Fibroblast of the aortic adventitia (primary cell): ENCODE measurements at places on chromosomes 5 and 9.

DNA sequence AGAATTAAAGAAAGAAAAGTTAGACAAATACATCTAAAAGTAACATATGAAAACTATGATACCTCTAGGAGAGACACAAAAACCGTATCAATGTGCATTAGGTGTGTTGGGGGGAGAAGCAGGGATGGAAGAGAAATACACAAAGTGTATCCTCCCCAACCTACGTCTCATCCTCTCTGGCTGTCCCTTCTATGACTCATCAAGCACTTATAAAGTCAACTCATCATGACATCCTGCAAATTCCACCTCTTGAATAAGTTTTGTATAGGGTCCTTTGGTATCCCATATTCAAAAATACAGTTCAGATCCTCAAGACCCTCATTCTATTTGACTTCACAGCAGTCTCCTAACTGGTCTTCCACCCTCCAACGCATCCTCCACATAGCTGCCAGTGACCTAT lies 917.6 kb upstream of the DMAC1 start:
- no peak for DNase-seq

GRCh38 chr5:16528382-16529110 lies 62.9 kb upstream of the ZNF622 start:
- no peak for DNase-seq

DNA sequence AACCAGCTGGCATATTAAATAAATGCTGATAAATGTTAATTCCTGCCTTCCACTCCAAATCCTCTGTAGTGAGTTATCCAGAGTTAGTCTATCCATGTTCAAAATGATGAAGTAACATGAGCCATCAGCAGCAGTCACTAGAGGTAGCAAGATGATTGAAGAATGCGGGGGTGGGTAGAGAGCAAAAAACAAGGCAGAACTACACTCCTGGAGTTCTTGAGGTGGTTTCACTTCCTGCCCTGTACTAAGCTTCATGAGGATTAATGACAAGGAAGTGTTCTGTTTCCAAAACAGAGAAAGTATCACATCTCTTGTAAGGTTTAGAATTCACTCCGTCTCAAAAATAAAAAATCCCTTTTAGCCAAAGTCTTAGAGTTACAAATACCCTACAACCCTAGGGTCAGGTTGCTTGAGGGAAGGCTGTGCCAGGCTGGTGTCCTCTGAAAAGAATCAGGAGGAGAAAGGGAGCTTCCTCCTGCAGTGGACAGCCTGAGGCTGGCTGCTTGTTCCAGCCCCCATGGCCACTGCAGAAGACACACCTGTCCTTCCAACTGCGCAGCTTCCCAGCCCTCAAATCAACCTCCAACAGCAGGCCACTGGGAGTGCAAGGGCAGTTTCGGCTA lies 180.2 kb downstream of the DENND1A start:
- no peak for DNase-seq

- peak; percentile 63 for DNase-seq
These were observed 8.9 kb downstream of the AGXT2 start for GRCh38 chr5:35038891-35039290.

DNA sequence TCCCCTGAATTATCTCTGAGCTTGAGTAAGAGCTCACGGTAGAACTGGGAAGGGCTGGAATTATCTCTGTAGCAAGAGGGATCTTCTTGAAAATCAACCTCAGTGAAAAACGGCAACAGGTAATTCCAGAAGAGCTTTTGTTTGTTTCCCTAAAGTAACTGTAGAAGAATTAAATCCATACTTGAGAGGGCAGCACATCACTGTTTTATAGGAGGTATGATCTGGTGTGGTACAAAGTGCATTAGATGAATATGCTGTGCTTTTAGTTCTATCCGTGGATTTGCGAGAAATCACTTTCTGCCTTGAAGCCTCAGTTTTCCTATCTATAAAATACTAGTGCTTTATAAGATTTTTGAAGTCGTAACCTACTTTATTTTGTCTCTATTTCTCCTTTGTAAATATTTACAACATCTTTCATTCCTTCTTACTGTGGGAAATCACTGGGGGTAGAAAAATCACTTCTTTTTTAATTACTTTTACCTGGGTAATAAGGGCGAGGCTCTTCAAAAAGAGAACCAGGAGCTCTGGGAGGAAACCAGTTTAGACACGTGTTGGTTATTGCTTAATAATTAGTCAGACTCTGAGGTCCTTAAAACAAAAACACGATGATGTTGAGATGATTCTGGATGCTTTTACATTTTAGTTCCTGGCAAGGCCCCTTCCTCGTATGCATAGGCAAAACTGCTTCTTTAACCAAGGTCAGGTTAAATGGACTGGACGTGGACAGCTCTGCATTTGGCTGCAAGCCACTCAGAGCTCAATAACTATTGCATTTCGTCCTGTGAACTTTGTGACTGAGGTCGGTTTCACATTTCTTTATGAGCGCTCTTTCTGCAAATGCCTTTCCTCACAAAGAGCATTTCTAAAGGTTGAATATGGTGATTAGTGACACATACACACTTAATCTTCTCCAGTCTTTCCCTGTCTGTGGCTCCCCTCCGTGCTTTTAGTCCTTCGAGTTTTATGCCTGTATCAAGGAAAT lies 376.1 kb downstream of the BRINP1 start:
- DNase-seq: no peak

DNA sequence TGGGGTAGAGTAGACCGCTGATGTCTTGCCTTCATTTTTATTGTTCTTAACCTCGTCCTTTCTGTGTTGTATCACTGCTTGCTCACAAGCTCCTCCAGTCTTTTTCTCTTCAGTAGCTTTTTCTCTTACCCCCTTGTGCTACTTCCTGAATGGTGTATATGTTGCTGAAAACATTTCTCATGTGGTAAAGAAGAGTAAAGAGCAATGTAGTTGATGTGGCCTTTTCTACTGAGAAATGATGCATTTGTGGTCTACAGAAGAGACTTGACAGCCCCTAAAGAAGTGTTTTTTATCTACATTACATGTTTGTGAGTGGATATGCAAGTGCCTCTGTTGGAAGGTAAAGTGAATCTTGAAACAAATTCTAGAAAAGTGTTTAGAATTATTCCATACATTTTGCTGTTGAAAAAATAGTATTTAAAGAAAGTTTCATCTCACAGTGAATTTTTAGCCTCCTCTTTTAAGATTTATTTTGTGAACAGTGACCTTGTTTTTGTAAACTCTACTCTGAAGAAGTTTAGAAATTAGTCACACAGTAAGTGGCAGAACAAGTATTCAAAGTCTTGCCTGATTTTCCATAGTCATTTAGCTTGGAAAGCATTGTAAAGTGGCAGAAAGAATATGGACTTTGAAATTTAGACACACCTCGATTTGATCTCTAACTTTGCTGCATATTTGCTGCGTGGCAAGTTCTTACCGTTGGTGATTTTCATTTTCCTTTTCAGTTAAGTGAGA lies 17.4 kb downstream of the CDC42SE2 start:
- DNase-seq: no peak
